ENCODE measurements at places on chromosomes 2 and 18.

GRCh38 chr18:13289481-13290205 lies 71.1 kb downstream of the LDLRAD4 start:
- no peak for DNase-seq

DNA sequence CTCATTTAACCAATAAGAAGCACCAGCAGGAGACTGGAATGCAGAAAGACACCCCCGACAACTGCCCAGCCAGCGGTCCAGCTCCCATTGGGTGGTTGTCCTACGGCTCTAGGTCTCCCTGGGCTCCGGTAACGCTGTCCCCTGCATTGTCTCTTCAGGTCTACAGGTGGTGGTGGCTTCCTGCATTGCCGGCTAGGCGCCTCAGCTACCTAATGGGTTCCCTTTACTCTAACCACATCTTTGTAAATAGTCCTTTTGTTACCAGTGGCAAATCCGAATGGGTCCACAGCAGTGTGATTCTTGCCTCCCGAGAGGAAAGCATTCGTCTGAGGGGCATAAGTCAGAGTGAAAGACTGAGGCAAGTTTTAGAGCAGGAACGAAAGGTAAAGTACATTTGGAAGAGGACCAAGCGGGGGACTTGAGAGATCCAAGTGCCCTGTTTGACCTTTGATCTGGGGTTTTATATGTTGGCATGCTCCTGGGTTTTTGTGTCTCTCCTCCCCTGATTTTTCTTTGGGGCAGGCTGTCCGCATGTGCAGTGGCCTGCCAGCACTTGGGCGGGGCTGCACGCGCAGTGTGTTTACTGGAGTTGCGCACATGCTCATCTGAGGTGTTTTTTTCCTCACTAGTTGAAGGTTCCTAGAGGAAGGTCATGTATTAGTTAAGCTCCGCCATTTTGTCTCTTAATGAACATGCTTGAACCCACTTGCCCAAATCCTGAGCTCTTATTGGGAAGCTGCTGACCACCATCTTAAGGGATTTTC lies 11.0 kb downstream of the FABP1 start:
- DNase-seq: no peak

DNA sequence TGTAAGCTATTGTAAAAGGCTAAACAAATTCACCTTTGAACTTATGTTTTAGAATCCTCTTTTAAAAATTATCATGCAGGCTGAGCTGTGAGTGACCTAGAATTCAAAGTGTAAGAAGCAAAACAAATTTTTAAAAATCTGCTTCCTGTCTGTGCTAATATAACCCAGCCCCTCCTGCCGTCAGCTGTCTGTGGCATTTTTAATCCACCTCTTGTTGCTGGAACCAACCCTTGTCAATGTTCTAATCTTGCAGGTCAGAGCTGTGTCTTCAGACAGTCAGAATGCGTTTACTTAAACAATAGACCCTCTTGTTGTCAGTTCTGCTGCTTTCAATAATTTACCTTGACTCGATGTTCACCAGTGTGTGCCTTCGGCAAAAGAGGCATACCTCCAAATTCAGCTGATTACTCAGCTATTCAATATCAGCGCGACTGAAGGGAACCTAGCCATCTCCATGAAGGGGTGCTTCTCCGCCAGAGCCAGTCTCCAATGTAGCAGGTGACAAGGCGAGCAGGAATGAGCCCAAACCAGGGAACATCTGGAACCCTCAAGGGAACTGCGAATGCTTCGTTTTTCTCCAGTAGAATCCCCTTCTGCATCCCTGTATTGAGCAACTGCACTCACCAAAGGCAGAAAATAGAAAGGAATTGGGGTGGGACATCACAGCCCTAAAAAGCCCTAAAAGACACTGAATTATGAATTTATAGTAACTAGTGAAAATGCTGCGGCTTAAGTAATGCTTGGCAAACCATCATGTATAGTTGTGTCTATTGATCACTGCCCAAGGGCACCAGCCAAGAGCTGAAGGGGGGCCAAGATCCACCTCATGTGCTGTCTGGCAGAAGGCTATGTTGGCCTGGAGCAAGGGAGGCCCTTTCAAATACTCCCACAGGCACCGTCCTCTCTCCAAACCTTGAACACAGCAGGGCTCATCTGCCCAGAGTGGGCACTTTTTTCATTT lies 62.5 kb downstream of the LYPD6B start:
- no peak for DNase-seq

GRCh38 chr2:105328281-105329196 lies 996 bp downstream of the TGFBRAP1 start:
- peak; percentile 64 for DNase-seq

- DNase-seq: peak; percentile 37
Measured at GRCh38 chr2:102094917-102095316, 47.6 kb upstream of the IL1R1 start.

- no peak for DNase-seq
Measured at GRCh38 chr2:120863146-120863545, 127.5 kb downstream of the GLI2 start.

DNA sequence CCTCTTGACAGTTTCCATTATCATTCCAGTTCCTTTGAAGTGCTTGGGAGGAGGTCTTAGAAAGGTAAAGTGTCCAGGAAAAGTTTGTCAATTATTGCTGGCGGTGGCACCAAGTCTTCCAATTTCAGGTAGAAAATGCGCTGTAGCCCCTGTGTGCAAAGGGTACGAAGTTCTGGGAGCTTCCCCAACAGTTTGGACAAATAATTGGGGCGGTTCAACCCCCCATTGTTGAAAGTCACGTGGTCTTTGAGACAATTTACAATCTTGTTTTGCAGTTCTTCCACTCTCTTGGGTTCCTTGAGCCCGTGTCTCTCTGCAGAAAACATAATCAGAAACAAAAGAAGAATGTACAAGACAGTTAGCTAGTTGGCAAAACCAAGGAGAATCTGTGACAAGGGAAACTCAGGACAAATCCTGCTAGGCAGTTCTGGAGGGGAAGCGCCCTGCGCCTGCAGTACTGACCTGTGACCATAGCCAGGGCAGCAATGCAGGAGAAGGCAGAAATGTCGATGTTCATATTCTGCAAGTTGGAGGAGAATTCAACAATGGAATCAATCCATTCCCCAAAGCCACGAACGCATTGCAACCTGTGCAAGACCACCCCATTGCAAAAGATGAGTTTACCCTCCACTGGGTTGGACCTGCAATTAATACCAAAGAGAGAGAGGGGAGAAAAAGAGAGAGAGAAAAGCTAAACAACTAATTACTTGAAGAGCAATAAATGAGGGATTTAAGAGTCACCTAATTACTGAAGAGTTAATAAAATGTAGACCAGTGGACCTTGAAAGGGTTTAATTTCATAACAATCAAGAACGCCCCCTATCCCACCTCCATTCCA lies 6.6 kb downstream of the NR4A2 start:
- DNase-seq: no peak

DNA sequence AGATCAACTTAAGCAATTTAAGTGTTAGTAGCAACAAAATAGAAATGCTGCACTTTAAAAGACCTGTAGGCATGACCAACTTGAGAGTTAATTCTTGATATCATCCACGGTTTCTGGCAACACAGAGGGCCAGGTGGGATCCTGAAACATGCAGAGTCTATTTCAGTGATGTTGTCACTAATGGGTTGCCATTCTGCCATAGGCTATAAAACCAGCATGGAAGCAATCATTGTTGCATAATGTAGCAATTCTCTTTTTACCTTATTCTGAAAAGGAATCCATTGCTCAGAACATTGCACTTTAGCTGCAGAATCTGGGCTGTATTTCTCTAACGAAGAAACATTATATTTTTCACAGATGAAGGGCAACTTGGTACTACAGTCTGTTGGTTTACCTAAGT lies 53.9 kb upstream of the CD302 start:
- no peak for DNase-seq

- no peak for DNase-seq
Measured at GRCh38 chr18:34297287-34297686, 72.6 kb upstream of the NOL4 start.

GRCh38 chr2:159054985-159055384 lies 86.5 kb downstream of the TANC1 start:
- DNase-seq: no peak

GRCh38 chr2:238287737-238288649 lies at the start of gene PER2:
Gene PER2, minus strand, starts transcription at chr2:238288610. Its CDS starts 10,674 bp downstream, at chr2:238277936.
- peak; percentile 63 for DNase-seq

- DNase-seq: peak; percentile 23
Measured at GRCh38 chr2:96103761-96104486, 12.4 kb downstream of the ADRA2B start.

GRCh38 chr2:49271060-49271606 lies 116.8 kb upstream of the FSHR start:
- DNase-seq: no peak

DNA sequence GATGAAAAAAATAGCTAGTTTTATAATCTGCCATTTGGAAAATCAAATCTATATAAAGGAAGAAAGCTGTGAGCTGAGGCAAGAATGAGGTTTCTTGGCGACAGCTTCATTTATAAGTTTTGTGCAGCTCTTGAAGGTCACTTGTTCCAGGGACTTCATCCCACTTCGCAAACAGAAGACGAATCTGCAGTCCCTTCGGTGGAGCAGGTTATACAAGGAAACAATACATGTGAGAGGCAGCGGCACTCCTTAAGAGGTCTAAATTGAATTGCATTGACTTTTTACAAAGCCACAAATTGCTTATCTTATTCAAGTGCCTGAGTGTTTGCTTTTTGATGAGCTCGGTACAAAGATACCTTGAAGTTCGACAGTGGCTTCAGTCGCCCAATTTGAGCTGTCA lies 72.2 kb downstream of the C1QL2 start:
- no peak for DNase-seq

- no peak for DNase-seq
Measured at GRCh38 chr2:80293039-80293438, 11.5 kb downstream of the LRRTM1 start.

DNA sequence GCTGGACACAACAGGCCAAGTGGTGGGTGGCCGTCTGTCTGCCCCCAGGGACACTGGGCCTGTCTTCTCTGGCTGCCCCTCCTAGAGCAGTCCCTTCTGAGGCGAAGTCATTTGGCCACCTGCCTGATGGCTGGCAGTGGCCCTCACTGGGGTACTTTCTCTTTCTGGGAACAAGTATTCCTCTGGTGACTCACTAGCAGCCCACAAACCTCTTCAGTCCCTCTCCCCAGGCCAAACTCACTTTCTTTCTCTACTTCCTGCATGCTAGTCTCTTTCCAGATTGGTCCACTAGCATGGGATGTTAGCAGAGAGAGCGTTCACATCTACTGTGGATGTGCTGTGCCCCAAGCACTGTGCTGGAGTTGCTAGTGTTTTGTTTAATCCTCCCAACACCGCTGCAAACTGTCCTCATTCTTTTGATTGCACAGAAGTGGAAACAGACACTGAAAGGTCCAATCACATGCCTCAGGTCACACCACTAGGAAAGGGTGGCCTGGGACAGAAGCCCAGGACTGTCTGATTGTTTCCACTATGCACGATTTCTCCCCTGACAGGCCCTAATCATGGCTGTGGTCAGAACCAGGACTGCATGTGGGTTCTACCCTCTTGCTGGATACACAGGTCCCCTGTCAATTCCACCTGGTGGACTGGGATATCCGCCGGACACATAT lies 5.2 kb downstream of the DYSF start:
- peak; percentile 3 for DNase-seq

DNA sequence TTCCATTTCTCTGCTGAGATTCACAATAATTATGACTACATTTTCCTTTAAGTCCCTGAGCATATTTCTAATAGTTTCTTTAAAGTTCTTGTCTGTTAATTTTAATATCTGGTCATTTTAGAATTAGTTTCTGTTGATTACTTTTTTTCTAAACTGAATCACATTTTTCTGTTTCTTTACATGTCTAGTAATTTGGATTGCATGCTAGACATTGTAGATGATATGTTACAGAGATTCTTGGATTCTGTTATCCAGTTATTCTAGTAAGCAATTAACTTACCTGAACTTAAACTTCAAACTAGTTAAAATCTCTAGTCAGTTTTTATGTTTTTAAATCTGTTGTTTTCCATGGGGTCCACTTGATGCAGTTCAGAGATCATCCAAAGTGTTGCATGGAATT lies 214.0 kb downstream of the MYO1B start:
- DNase-seq: no peak

DNA sequence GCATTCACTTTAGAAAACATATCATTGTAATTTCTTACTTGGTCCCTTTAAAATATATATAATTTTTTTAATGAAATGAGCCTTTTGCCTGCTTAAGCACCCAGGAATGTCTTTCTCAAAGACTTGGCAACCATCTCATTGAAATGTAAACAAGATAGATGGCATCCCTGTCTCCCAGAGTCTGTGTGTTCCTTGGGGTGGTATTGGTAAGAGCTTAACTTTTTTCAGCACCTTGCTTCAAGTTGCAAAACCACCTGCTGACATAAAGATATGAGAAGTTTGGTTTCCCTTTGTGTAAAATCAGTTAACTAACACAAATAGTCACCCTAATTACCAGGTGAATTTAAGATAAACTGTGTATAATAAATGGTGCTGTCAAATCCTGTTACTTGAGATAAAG lies 266.9 kb downstream of the DSC3 start:
- DNase-seq: no peak

DNA sequence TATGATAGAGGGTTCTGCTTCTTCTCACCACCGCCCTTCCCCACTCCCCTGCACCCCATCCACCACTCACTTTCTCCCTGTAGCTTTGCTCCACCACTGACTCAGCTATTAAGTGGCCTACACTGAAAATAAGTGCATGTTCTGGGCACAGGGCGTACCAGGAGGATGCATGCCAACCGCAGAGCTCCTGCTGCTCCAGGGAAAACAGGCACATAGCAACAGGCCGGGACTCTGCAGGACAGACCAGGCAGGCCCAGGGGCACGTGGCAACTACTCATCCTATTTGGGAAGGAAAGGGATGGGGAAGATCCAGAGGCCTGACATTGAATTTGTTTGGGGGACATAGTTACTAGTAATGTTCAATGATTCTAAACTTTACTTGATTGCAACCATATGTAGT lies 28.4 kb downstream of the ARL4C start:
- DNase-seq: no peak

DNA sequence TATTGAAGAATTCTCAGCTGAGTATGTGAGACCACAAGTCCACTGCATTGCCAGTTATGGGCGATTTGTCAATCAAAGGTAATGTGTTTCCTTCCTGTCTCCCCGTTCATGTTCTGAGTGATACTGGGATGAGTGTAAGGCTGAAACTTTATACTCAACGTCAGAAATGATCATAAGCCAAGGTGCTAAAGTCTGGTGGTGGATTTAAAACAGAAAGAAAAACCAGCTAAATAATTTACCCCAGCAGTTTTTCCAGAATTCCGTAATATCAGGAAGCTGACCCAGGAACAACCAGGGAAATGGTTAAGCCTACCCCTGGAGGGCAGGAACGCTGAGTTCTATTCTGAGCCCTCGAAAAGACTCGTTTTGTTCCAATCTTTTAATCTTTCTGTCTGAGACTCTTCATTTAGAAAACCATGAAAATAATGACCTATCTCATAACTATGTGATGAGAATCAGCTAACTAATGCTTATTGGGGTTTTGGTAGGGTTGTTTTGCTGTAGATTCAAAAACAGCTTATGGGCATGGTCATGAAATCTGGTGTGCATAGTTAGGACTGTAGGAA lies 149.6 kb downstream of the LAMA3 start:
- no peak for DNase-seq

- no peak for DNase-seq
Measured at GRCh38 chr2:165357758-165358157, 111.7 kb upstream of the CSRNP3 start.
